Muscle of leg (tissue), 16 donors: ENCODE measurements at places on chromosomes 7 and 10. TPM values are rescaled to one million over a fixed set of nuclear protein-coding genes. Genes with fewer than 3 reads are reported as not detected.

- no peaks in the 10 kb centered on the region for H3K27me3 ChIP-seq
- no peak overlapping the region for H3K4me3 ChIP-seq
- H3K4me1 ChIP-seq = peaks cover 3% of the 10 kb centered on the region
- DNase-seq = peak; percentile 88
These were observed 661.2 kb downstream of the AUTS2 start for GRCh38 chr7:70259502-70259901.

DNA sequence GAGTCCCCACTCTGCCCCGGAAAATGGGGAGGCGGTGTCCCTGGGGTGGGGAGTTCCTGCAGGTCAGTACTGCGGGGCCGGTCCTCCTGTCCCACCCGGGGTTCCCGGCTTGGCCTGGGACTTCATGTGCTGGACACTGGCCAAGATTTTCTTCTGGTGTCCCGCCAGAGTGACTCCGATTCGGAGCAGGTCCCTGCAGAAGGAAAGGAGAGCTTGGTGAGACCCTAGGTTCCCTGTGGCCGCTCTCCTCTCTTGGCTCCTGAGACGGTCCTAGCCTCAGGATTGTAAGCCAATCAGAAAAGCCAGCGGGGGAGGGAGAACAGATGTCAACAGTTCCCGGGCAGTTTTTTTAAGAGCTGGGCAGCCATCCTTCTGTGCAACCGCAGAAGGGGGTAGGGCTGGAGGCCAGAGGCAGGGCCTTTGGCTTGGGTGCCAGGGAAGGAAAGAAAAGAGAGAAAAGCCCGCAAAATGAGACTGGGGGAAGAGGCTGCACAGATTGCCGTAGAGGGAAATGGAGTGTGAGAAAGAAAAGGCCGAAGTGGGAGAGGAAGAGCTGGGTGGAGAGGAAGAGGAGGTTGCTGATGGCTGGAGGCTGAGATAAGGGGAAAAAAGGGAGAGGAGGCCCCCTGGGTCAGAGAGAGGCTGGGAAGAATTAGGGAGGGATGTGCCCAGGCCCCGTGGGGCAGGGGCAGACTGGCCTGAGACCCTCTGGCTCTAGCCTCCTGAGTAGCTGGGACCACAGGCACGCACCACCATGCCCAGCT, 23.7 kb downstream of the EPHB4 start:
- no peaks in the 10 kb centered on the region for H3K27me3 ChIP-seq
- peaks cover 55% of the 10 kb centered on the region for H3K36me3 ChIP-seq
- H3K4me1 ChIP-seq = peaks cover 31% of the 10 kb centered on the region
- peak; percentile 92 for DNase-seq
- peak overlapping the region; percentile 42 for H3K27ac ChIP-seq
- no peak overlapping the region for H3K4me3 ChIP-seq

DNA sequence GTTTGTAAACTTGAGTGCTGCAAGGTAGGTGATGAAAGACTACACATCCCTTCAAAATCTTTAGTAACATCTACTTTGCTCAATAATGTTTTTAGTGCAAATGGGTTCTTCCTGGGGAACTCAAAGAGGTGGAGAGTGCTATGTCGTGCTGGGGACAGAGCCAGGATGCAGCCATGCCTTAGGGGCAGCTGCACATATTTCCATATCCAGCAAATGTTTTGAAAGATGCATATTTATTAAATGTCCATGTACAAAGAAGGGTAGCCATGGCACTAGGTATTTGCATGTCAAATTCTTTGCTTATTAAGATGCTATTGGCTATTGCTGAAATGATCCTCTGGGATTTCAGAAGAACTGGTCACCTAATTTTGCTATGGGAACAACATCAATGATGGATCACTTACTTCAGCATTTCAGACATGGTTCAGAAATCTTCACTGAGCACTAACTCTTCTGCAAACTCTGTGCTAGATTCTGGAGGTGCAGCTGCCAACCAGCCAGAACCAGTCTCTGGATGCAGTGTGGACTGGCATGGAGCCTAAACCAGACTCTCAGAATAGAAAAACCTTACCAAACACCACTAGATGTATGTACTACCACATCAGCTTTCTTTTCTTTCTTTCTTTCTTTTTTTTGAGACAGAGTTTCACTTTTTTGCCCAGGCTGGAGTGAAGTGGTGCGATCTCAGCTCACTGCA, 31.7 kb upstream of the DNMBP start:
- peaks cover 15% of the 10 kb centered on the region for H3K4me1 ChIP-seq
- H3K4me3 ChIP-seq = no peak overlapping the region
- H3K27me3 ChIP-seq = no peaks in the 10 kb centered on the region
- no peaks in the 10 kb centered on the region for H3K36me3 ChIP-seq

DNA sequence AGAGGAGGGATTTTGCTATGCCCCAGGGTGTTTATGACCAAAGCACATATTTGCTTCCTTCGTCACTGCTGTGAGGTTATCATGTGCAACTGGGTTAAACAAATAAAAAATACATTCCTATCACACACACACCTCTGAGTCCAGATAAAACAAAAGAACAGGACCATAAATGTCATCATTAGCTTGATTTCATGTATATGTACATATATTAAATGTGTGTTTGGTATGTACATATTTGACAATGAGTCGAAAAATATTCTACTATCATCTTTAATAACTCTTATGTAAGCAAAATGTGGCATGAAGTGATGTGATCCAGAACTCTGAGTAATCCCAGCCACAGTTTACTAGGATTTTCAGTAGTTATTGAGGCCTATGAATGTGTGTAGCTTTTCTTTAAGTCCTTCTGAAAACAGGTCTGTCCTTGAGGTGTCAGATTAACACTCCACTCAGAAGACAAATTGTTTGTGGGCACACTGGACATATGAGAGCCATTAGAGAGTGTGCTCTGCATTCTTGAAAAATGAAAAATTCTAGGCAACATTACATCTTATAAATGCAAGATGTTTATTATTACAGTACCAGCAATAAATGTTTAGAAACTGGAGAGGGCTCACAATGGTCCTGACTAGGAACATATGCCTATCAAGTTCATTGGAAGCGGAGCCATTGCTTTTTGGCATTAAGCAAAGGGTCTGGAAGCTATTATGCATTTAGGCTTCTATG, 335.1 kb upstream of the SEMA3A start:
- DNase-seq = peak; percentile 44
- no peaks in the 10 kb centered on the region for H3K36me3 ChIP-seq
- no peaks in the 10 kb centered on the region for H3K4me1 ChIP-seq
- H3K4me3 ChIP-seq = no peak overlapping the region

Gene DRGX
- not detected for polyA plus RNA-seq

Gene KEL
- polyA plus RNA-seq = 2.0 TPM

Gene LIPJ
- 0.08 TPM for polyA plus RNA-seq

DNA sequence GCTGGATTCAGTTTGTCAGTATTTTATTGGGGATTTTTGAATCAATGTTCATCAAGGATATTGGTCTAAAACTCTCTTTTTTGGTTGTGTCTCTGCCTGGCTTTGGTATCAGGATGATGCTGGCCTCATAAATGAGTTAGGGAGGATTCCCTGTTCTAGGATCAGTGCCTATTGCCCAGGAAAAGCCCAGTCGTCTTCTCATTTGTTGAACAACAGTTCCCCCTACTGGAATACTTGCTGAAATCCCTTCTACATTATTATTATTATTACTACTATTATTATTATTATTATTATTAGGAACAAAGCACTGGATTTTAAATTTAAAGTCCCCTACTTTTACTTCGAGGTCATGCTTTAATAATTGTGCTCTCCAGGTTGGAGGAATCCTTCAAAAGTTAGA, 528.9 kb downstream of the MAGI2 start:
- no peak overlapping the region for H3K4me3 ChIP-seq
- DNase-seq = no peak
- H3K36me3 ChIP-seq = no peaks in the 10 kb centered on the region

Gene C10orf67
- polyA plus RNA-seq = 0.18 TPM

DNA sequence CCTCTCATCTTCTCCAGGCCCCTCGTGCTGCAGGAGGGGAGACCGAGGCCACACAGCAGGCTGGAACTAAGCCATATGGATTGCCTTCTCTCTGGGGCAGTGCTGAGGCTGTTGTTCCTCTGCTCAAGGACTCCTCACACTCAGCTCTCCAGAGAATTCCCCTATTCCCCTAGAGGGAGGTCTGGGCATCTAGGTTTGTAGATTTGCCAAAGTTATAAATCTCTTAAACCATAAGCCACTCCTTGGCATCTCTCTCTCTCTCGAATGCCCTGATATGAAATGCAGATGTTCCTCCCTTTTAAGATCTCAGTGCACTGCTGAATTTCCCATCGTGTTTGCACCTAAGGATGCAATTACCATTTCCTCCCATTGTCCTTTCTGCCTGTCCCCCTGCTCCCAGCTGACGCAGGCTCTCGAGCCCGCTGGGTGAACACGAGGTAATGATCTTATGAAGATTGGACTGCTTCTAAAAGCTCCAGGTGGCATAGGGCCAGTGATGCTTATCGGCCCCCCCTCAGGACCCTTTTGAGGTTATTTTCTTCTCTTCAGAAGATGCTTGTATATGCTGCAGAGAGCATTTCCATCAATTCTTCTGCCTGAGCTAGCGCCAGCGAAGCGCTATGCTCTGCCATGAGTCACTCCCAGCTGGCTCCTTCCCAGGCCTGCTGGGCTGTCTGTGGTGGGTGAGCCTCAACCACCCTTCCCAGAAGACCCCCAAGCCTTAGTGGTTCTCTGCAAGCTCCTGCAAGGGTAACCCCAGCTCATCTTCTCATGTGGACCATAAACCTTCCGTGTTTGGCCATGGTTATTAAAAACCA, 41.6 kb upstream of the AQP1 start:
- peaks cover 38% of the 10 kb centered on the region for H3K4me1 ChIP-seq
- H3K27me3 ChIP-seq = no peaks in the 10 kb centered on the region
- no peak overlapping the region for H3K4me3 ChIP-seq
- H3K27ac ChIP-seq = peak overlapping the region; percentile 73
- peaks cover 23% of the 10 kb centered on the region for H3K36me3 ChIP-seq

Gene MACROH2A2
- polyA plus RNA-seq = 27.0 TPM

Gene CLDN4
- polyA plus RNA-seq = 0.31 TPM

Gene GRIFIN
- polyA plus RNA-seq = not detected

- H3K27me3 ChIP-seq = peaks cover 2% of the 10 kb centered on the region
- no peaks in the 10 kb centered on the region for H3K36me3 ChIP-seq
- DNase-seq = peak; percentile 17
- no peak overlapping the region for H3K27ac ChIP-seq
- H3K4me1 ChIP-seq = no peaks in the 10 kb centered on the region
These were observed 72.1 kb downstream of the WNT2 start for GRCh38 chr7:117250801-117251200.

- no peak for DNase-seq
- H3K4me3 ChIP-seq = no peak overlapping the region
- peaks cover 5% of the 10 kb centered on the region for H3K4me1 ChIP-seq
These were observed 544.1 kb downstream of the AUTS2 start for GRCh38 chr7:70142247-70142932.

DNA sequence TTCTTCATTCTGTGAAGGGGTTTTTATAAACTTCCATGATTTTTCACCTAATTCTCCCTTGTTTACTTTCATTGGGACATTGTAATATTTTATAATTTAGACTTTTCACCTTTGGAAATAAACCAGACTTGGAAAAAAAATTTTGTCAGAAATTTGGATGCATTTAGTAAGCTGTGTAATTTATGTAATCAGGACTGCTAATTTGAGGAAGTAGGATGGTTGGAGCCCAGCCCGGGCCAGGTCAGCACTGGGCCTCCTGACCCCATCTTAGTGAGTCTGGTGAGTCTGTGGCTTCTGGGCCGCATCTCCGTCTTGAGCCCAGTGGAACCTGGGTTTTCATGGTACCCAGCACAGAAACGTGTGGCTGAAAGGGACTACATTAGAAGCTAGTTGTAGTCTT, 27.6 kb upstream of the ZNF32 start:
- peaks cover 32% of the 10 kb centered on the region for H3K4me1 ChIP-seq
- DNase-seq = no peak
- no peak overlapping the region for H3K27ac ChIP-seq
- no peaks in the 10 kb centered on the region for H3K36me3 ChIP-seq
- peaks cover 3% of the 10 kb centered on the region for H3K27me3 ChIP-seq

DNA sequence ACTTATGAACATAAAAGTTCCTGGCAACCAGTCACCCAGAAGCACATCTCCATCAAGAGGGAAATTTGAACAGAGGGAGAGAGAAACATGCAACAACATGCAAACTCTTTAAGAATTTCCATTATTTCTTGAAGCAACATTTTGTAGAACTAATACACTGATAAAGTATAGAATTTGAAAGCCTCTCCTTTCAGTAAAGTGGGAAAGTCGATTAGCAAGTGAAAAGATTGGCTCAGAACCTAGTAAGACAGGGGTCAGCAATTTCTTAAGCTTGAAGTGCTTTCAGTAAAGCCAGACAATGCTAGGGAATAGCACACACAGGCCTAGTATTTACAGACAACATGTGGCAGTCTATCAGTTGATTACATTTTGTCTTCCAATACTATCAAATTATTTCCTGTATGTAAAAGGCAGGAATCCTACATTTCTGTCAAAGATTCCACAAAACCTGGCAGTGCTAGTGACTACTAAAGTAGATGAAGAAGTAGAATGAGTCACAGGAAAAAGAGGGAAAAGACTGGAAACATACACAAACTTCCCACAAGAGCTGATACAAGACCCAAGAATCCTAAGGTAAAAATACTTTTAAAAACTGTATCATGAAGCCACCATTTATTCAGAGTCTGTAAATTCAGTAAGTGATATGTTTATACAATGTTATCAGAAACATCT, 25.2 kb downstream of the DNAJC1 start:
- H3K27ac ChIP-seq = no peak overlapping the region
- no peak overlapping the region for H3K4me3 ChIP-seq
- H3K4me1 ChIP-seq = no peaks in the 10 kb centered on the region
- no peaks in the 10 kb centered on the region for H3K27me3 ChIP-seq

DNA sequence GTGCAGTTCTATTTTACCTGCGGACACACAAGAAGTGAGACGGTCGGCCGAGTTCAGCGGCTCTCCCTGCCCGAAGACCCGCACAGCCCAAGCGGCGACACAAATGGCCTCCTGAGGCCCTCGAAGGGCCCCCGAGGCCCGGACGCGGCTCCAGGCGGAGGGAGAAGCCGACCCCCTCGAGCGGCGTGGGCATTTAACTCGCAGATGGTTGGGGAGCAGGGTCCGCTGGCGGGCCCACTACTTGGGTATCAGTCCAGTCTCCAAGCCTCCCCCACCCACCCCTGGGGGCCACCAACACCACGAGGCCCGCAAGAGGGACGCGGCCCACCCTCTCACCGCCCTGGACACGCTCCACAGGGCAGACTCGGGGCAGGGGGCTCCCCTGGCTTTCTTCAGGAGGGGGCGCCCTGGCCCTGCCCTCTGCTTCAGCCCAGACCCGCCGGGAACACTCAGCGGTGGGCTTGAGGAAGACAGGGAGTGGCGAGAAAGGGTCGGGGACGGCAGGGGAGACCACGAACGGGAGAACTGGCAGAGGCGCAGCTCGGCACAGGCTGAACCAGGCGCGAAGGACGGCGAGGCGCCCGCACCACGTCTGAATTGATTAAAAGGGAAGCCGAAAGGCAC, 1.7 kb downstream of the IGF2BP3 start:
- peak; percentile 47 for DNase-seq
- H3K4me3 ChIP-seq = peak overlapping the region; percentile 84
- peaks cover 24% of the 10 kb centered on the region for H3K4me1 ChIP-seq
- peak overlapping the region; percentile 98 for H3K27ac ChIP-seq

Gene OR9A2
- not detected for polyA plus RNA-seq

- no peak for DNase-seq
- no peak overlapping the region for H3K27ac ChIP-seq
- no peaks in the 10 kb centered on the region for H3K36me3 ChIP-seq
- no peak overlapping the region for H3K4me3 ChIP-seq
These were observed 4.0 kb downstream of the SLC16A12 start for GRCh38 chr10:89531359-89531758.

Gene SLC26A5
- polyA plus RNA-seq = 0.12 TPM

Gene ADK
- 36.3 TPM for polyA plus RNA-seq

- no peaks in the 10 kb centered on the region for H3K27me3 ChIP-seq
- H3K36me3 ChIP-seq = no peaks in the 10 kb centered on the region
- no peak overlapping the region for H3K27ac ChIP-seq
- no peak overlapping the region for H3K4me3 ChIP-seq
- DNase-seq = no peak
These were observed 214.0 kb upstream of the CHRM2 start for GRCh38 chr7:136654406-136654805.

Gene SLC13A4
- 0.96 TPM for polyA plus RNA-seq

Gene ACHE
- 45.9 TPM for polyA plus RNA-seq
